ENCODE measurements at places on chromosomes 4 and X. TPM values are rescaled to one million over a fixed set of nuclear protein-coding genes. Genes with fewer than 3 reads are reported as not detected.

UCP1 gene
- total RNA-seq = not detected

DNA sequence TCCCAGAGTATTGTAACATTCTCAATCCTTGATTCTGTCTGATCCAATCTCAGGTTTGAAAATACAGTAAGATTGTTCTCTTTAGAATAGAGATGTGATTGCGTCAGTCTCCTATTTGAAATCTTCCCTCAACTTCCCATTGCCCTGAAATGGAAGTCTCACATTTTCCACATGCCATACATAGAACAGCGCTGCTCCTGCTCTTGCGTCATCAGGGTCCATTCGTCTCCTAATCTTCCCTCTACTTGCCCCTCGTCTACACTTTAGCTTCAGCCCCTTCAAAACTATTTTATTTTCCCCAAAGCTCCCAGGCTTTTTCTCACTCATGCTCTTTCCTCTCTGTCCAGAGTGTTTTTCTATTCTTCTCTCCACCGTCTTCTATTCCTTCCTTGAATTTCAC is 301.7 kb upstream of the MAGEB2 start:
- DNase-seq = no peak

- no peak for DNase-seq
These were observed 2.8 kb upstream of the PCDH7 start for GRCh38 chr4:30717208-30718020.

SLC39A8 gene
- 50.5 TPM for total RNA-seq

GRCh38 chrX:55127692-55128091 is 38.9 kb downstream of the PAGE2 start:
- DNase-seq = no peak

- no peak for DNase-seq
These were observed 35.1 kb downstream of the SMIM31 start for GRCh38 chr4:164789047-164789446.

APLN gene
- not detected for total RNA-seq

GRCh38 chr4:166501941-166502382 is 628.9 kb downstream of the TLL1 start:
- no peak for DNase-seq

NOX1 gene
- not detected for total RNA-seq

DNA sequence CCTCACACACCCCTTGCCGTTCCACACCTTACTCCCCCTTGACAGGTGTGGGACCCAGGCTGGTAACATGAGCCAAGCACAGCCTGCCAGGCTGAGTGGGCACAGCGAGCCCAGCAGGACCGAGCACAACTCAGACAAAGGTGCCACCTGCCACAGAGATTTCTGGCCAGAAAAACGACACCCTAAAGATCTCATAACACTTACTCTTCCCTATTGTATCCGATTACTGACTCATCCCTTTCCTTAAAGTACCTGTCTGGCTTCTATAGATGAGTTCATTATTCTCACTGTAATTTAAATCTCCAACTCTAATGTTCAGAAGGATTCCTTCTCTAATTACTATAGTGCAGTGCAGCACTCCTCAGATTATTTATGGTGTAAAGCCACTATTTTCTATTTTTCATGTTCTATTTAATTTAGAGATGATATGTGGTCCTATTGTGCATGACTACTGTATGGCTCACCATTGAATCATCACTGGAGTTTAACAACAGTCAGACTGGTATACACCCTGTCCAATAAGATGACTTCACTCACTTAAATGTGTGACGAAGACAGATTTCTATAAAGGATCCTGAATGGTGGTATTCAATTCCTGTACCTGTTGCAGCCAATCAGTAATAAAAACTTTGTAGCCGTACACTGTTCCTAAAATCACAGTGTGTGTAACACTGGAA is 7.6 kb upstream of the SYTL5 start:
- DNase-seq = no peak

GRCh38 chrX:16491461-16491860 is 158.5 kb upstream of the S100G start:
- no peak for DNase-seq

DUSP21 gene
- 1.6 TPM for total RNA-seq

GRCh38 chr4:34280131-34280530 is 1964.2 kb downstream of the ARAP2 start:
- no peak for DNase-seq

DIPK2B gene
- total RNA-seq = 24.8 TPM

GPM6B gene
- 0.42 TPM for total RNA-seq

PIR gene
- 9.0 TPM for total RNA-seq

BANK1 gene
- 1.7 TPM for total RNA-seq

GRCh38 chrX:70445951-70446350 is 1.3 kb downstream of the DLG3 start:
- no peak for DNase-seq

- DNase-seq = no peak
These were observed 17.1 kb upstream of the ANTXR2 start for GRCh38 chr4:80090090-80090489.

VSIG1 gene
- not detected for total RNA-seq

NLGN3 gene
- 0.23 TPM for total RNA-seq
